Renal cortical epithelial cell (primary cell): ENCODE measurements at places on chromosomes 5 and 9. TPM values are rescaled to one million over a fixed set of nuclear protein-coding genes. Genes with fewer than 3 reads are reported as not detected.
A peak's percentile ranks its signal among the peaks of the same experiment; 100 is the strongest.

Gene MAML1
- total RNA-seq: 4.2 and 14.5 TPM in 2 replicates

DNA sequence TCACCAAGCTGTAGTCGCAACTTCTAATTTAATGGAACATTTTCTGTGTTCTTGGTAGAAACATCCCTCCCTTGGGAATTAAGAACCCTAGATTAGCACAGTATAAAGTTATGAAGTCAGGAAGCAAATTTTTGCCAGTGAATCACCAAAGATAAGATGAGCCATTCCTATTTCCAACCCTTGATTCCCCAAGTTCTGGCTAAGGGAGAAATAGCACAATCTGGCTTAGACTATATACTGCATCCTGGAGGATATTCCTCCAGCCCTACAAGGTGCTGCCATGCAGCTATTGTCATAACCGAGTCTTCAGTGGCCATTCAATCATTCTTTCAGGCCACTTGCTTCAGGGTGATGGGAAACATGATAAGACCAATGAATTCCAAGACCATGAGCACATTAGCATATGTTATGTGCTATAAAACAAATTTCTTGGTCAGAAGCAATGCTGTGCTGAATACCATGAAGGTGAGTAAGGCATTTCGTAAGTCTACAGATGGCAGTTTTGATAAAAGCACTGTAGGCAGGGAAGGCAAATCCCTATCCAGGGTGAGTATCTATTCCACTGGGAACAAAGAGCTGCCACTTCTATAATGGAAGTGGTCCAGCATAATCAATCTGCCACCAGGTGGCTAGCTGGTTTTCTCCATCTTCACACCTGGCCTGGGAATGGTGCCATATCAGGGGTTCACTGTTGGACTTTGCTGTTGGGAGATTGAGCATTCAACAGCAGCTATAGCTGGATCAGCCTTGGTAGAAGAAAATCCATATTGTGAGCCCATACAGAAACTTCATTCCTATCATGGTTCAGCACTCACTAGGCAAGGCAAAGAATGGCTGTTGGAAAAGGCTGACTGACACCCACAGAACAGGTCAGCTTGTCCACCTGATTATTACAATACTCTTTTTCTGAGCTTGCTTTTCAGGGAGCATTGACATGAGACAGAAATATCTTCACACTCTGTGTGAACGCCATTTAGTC is 19.6 kb upstream of the ARL15 start:
- peak; percentile 80 for DNase-seq

GRCh38 chr5:35862126-35862525 is 5.4 kb downstream of the IL7R start:
- no peak for DNase-seq

DNA sequence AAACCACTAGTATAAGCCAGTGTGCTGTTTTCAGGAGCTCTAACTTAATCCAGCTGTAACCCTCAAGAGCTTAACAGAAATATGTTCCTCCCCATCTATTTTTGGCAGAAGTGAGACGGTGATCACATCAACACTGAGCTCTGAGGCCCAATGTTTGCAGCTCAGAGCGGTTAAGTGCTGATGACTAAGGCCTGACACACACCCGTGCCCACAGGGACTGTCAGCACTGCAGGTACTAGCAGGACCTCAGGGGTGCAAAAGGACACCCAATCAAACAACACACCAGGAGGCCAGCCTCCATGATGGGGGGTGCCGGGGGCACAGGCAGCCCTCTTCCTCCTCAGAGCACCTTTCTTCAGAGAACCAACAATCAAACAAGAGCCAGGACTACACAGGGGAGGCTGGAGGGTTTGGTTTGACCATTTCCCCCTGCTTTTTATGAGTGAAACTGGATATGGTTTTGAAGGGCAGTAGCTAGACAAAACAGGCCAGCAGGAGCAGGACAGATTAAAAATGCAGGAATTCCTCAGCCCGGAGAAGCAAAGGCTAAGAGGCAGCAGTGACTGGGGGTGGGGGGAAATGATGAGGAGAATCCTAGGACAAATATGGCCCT is 61.3 kb downstream of the RAPGEF1 start:
- peak; percentile 96 for DNase-seq

Gene SNCAIP
- 1.7 and 3.0 TPM in 2 replicates for total RNA-seq

DNA sequence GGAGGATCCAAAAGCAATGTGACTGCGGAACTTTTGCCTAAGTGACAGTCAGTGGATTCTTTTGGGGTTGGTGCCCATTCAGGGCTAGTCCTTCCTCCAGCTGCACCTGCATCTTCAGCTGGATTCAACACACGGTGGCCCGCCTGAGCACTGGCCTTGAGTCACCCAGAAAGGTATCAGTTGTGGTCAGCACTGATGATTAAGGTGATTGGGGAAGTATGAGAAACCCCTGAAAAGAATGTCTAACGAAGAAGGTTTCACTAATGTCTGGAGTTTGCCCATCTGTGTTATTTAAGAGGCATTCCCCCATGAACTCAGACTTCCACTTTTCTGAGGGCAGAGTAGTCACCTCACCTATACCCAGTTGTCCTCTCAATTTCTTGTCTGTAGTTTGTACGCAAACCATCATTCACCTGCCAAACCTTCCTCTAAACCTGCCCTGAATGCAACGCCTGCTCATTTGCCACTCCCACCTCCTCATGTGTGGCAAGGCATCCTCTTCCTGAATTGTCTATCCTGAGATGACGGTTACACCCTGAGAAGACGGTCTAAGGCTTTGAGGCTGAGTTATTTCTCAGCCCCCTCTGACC is 27.2 kb downstream of the CSF2 start:
- DNase-seq: no peak

GRCh38 chr9:121075251-121076036 is 689 bp downstream of the CNTRL start:
- DNase-seq: peak; percentile 7

GRCh38 chr5:23208959-23209431 is 298.4 kb upstream of the PRDM9 start:
- peak; percentile 68 for DNase-seq

- DNase-seq: no peak
These were observed 537.6 kb downstream of the CETN3 start for GRCh38 chr5:89871906-89872305.

Gene SLC27A6
- total RNA-seq: 0.10 TPM in 1 of 2 replicates, not detected in the other

DNA sequence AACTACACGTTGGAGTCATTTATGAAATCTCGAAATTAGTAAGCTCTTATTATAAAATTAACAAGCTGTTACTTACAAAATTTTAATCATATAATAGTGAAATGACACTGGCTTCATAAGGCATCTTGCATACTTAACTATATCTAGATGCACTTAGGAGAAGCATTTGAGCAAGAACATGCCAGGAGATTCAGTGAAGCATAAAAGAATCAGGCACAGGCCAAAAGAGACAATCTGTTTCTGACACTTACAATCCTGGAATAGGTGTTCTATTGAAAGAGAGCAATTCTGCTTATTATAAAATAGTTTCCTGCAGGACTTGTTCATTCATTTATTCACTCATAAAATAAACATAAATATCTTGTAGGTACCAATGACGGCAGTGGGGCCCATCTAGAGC is 1152.2 kb upstream of the CDH6 start:
- DNase-seq: no peak

Gene DMRT2
- total RNA-seq: not detected in 2 replicates

DNA sequence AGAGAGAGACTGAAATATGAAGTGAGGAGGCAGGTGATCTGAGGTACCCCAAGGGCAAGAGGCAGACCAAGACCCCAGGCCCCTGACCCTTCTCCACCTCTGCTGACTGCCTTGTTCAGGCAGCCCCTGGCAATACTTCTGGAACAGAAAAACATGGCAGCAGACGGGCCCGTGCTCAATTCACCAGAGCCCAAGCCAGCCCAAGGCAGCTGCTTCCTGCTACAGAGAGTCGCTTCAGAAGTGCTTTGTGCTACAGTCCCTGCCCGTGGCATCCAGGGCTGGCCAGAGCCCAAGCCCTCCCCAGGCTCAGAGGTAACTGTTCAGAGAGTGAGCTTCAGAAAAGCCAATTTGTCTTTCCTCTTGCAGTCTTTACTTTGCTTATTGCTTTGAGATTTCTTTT is 151.4 kb upstream of the FSTL4 start:
- DNase-seq: no peak

- no peak for DNase-seq
These were observed 32.1 kb upstream of the BASP1 start for GRCh38 chr5:17185349-17185748.

DNA sequence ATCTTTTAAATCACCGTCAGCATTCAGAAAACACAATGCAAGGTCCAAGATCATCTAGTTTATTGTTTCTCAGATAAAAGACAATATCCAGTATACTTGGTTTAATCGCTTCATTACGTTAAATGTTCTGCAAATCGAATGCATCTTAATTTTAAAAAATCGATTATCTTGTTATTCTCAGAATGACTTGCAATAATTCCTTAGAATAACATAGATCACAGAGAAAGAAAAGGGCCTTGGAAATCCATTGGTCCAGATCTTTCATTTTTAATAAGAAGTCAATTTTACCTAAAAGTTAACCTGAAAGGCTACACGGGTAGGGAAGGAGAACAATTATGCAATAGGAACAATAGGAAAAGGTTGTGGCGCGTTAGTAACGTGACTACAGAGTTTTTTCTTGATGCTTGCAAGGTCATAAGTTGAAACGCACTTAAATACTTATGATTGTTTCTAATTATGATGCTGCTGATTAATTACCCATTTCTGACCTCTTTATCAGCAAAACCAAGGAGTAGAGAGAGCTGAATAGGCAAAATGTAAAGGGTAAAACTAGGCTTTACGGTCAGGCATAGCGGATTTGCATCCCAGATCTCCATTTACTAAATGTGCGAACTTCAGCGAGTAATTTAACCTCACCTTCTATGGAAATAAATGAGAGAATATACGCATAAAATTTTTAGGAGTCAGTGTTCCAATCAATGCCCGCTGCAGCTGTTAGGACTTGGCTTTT is 769 bp upstream of the LYRM7 start:
- peak; percentile 12 for DNase-seq
